Chondrocyte (in vitro differentiated cells): ENCODE measurements at places on chromosomes 12 and 14. TPM values are rescaled to one million over a fixed set of nuclear protein-coding genes. Genes with fewer than 3 reads are reported as not detected.

CCDC196 gene
- total RNA-seq = not detected in 3 replicates

GRCh38 chr14:23722675-23723074 is 86.5 kb downstream of the DHRS2 start:
- H3K4me3 ChIP-seq = no peak overlapping the region
- DNase-seq = no peak
- peaks cover 31% of the 10 kb centered on the region for H3K27me3 ChIP-seq
- no peaks in the 10 kb centered on the region for H3K4me1 ChIP-seq

DNA sequence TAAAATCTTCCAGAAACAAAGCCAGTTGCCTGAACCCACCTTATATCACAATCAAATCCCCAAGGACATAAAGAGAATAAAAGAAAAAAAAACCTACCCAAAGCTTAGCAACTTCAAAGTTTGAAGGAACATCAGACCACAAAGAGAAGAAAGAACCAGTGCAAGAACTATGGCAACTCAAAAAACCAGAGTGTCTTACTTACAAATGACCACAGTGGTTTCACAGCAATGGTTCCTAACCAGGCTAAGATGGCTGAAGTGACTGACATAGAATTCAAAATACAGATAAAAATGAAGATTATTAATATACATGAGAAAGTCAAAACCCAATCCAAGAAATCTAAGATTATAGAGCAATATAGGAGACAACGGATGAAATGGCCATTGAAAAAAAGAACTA is 56.7 kb downstream of the APOBEC1 start:
- H3K4me1 ChIP-seq = peaks cover 13% of the 10 kb centered on the region
- H3K36me3 ChIP-seq = no peaks in the 10 kb centered on the region
- no peak overlapping the region for H3K27ac ChIP-seq
- DNase-seq = no peak
- peaks cover 18% of the 10 kb centered on the region for H3K27me3 ChIP-seq

- no peak overlapping the region for H3K27ac ChIP-seq
- no peak overlapping the region for H3K4me3 ChIP-seq
- H3K4me1 ChIP-seq = peaks cover 21% of the 10 kb centered on the region
- H3K27me3 ChIP-seq = no peaks in the 10 kb centered on the region
Measured at GRCh38 chr14:53001787-53002378, 51.0 kb upstream of the FERMT2 start.

- H3K4me3 ChIP-seq = no peak overlapping the region
- no peak for DNase-seq
- no peak overlapping the region for H3K27ac ChIP-seq
- no peaks in the 10 kb centered on the region for H3K27me3 ChIP-seq
- no peaks in the 10 kb centered on the region for H3K4me1 ChIP-seq
- H3K36me3 ChIP-seq = peaks cover 2% of the 10 kb centered on the region
Measured at GRCh38 chr12:65986047-65986446, 144.5 kb downstream of the LLPH start.

DNA sequence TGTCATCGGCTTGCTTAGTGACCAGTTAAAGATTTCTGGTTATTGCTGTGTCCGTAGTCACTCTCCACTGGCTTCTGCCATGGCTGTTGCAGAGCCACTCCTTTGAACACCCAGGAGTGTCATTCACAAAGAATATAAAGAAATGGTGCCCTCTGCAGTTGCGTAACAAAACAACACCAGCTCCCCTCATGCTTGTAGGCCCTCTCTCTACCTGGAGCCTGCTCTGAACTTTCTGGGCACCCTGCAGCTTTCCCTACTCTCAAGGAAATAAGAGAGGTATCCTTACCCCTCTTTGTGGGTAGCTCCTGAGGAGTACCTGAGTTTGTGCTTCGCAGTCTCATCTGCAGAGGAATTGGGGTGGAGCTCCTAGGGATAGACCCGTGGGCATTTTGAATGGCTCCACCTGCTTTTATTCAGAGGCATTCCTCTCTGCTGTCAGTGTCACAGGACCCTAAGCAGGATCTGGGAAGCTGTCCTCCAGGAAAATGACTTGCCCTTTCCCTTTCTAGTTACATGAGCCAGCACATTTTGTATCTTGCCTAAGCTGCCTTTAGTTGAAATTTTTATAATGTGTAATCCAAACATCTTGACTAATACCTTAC is 97.2 kb upstream of the TMEM260 start:
- H3K36me3 ChIP-seq = no peaks in the 10 kb centered on the region
- peaks cover 32% of the 10 kb centered on the region for H3K27me3 ChIP-seq
- H3K4me3 ChIP-seq = no peak overlapping the region
- peaks cover 3% of the 10 kb centered on the region for H3K4me1 ChIP-seq
- H3K27ac ChIP-seq = no peak overlapping the region
- DNase-seq = no peak
